ENCODE measurements at places on chromosomes 11 and 22.

- DNase-seq, result no peak
Measured at GRCh38 chr11:67627812-67628624, 1.7 kb downstream of the NUDT8 start.

DNA sequence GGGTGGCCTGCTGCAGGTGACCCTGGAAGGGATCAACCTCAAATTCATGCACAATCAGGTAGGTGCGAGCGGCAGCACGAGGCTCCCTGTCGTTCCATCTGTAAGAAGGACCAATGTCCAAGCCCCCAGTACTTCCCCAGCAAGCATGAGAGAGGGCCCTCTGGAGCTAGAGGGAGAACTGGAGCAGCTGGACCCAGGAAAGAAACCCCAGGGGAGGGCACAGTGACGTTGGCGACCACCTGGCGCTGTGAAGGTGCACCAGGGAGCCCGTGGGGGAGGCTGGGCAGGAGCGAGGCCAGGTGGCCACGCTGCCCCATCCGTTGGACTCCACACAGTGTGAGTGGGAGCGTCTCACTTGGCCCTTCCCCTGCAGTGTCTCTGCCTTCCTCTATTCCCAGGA, 28.0 kb downstream of the MYBPC3 start:
- no peak for DNase-seq

DNA sequence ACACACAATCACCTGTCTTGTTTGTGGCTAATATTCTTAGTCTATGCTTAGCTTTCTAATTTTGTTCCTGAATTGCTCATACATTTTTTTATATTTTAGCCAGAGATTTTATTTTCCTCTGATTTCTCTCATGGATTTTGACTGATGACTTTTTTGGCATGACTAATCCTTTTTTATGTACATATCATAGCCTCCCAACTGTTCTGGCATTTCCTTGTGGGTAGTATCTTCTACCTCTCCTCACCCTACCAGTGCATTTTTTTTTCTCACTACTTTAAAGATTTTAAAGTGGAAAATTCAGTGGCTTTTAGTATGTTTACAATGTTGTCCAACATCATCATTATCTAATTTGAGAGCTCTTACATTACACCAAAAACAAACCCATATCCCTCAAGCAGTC, 84.4 kb upstream of the TENM4 start:
- no peak for DNase-seq

DNA sequence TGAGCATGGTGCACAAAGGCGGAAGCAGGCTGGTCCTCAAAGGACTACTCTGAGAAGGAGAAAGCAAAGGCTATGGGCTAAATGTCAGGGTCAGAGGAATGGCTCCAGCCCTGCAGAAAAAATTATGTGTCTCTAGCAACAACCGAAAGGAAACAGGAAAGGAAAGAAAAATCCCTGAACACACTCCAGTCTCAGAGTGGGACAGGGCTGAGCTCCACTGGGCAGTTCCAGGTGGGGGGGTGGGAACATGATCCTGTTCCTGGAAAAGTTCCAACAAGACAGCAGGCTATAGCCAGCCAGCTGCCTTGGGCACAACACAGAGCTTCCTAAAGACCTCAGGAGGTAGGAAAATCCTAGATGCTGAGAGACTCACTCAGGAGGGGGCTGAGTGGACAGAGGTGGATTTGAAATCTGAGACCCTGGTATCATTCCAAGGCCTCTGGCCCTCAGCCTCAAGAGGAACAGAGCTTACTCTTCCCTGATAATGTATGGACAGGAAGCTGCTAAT, 1088.2 kb downstream of the TBC1D22A start:
- no peak for DNase-seq

DNA sequence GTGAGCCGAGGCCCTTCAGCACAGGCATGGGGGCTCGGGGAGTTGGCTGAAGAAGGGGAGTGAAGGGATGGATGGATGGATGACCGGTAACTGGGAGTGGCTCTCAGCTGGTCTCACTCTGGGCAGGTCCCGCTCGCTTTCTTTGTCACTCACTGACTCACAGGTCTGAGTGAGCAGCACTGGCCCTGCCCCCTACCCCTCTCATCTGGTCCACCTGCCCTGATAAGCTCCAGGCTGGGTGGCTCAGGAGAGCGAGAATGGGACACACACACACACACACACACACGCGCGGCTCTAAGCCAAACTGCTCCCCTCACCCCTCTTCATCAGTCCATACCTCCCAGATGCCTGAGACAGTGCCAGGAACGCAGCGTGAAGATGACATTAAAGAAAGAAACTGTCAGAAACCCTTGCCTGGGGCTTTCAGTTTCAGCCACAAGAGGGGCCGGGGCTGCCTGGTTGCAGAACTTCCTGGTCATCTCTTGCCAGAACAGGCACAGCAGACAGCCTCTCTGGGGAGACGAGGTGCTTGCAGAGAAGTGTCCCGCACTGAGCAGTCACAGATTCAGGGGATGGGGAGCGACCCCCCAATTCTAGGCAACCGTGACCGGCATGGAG, 16.5 kb upstream of the SHISAL1 start:
- DNase-seq, result peak; percentile 28

GRCh38 chr22:38944653-38945052, 12.8 kb upstream of the APOBEC3A start:
- DNase-seq, result no peak

- peak; percentile 40 for DNase-seq
Measured at GRCh38 chr22:27241430-27242321, 559.9 kb downstream of the MN1 start.

DNA sequence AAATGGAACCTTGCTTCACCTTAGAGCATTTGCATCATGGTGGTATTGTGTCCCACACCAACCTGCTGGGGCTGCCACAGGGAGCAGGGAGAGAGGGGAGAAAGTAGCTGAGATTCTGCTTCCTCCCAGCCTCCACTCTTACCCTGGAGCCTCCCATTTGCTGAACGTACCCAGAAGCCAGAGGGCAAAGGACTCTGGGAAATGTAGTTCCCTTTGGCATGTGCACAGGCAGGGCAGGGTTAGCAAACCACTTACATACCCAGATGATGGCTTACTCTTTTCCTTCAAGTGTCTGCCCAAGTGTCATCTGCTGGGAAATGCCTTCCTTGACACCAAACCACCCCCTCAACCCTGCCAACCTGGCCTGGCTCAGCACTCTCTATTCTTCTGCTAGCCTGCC, 16.9 kb downstream of the SMIM38 start:
- no peak for DNase-seq

DNA sequence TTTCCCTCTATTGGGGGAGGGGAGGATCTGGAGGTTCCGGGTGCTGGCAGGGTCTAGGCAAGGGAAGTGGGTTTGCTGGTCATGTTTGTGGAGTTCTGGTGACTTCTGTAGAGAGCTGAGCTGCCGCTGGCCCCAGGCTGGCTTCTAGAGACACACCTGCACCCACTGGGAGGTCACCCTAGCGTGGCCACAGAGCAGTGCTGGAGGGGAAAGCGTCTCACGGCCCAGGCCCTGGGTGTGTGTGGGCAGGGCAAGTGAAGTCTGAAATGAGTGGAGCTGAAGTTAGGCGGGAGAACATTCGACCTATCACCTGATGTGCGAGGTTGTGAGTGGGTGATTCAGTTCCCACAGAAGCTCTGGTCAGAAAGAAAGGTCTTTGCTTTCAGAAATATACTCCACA, 27.9 kb downstream of the SMIM38 start:
- DNase-seq, result no peak

DNA sequence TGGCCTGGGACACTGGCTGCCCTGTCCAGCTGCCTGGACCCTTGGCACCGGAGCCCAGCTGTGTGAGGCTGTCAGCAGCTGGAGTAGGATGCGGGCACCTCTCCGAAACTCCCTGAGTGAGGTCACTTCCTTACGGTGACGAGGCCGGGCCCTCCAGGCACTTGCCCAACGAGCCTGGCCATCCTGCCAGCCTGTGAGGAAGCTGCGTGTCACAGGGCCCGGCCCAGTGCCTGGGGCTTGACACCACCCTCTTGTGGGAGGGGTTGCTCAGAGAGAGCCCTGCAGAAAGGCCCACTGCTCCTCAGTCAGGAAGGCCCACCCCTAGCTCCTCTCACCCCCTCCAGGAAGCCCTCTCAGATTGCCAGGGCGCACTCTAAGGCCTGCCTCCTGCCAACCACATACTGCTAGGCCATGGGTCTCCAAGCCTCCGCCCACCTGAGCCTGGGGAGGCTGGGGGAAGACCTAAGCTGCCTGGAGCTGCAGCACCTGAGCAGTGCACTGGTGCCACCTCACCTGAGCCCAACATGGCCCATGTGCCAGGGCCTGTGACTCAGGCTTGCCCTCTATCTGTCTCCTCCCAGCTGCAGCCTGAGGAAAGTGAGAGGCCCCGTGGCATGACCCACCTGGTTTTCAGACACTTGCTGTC, 4.3 kb upstream of the PHLDA2 start:
- peak; percentile 95 for DNase-seq

DNA sequence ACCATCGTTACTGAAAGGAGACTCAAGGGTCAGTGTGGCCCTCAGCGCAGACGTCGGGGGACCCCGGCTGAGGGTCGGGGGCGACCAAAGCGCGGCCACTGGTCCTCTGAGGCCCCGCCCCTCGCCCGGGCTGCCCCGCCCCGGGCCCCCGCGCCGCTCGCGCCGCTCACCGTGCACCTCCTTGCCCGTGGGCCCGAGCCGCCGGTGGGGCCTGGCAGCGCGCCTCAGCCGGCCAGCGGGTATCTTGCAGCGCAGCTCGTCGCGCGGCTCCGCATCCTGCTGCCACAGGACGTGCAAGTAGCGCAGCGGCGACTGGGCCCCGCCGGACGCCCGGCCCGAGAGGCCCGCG, 419 bp downstream of the ANKRD54 start:
- DNase-seq, result no peak

DNA sequence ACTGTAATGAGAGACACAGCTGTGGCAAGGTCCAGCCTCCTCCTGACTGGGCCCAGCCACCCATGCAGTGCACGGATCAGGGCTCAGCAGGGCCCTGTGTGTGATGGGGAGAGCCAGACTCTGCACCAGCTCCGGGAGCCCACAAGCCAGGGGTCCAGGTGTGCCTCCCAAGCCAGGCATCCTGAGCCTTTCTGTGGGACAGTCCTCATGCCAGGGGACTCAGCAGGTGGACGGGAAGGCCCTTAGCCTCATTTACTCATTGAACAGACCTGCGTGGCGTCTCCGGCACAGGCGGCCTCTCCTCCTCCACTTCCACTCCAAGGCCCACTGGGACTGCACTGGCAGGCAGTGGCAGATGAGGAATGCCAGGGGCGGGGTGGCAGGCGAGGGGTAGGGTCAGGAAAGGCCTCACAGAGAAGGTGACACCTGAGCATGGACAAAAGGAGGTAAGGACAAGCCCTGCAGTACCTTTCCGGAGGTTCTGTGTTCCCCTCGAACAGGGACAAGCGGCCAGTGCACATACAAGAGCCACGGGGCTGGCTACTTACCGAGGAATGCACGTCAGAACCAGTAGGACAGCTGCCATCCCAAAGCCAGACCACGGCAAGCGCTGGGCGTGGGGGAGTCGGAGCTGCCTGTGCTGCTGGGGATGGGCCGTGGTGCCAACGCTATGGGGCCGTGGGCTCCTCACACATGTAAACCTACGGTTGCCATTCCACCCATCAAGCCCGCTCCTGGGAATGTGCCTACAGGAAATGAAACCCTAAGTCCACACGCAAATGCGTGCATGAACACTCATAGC, 52.7 kb downstream of the IGF2 start:
- no peak for DNase-seq

DNA sequence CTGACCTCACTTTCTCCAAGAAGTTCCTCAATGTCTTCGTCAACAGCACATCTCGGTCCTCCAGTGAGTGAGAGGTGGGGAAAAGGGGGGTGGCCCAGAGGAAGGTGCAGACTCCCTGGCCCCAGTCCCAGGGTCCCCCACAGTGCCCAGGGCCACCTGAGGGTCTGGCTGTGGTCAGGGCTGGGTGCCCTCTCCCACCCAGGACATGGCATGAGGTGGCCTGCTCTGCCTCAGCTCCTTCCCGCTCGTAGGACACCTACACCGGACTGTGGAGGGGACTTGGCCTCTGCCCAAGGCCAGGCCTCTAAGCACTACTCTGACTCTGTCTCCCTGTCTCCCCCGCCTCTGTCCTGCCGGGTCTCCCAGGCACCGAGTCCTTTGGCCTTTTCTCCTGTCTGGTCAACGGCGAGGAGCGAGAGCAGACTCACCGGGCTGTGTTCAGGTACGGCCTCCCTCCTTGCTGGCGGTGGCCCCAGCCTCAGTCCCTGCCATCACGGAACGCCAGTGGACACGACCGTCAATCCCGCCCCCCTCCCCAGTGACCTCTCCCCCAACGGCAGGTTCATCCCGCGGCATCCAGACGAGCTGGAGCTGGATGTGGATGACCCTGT, 4.5 kb downstream of the MAPK8IP2 start:
- no peak for DNase-seq

DNA sequence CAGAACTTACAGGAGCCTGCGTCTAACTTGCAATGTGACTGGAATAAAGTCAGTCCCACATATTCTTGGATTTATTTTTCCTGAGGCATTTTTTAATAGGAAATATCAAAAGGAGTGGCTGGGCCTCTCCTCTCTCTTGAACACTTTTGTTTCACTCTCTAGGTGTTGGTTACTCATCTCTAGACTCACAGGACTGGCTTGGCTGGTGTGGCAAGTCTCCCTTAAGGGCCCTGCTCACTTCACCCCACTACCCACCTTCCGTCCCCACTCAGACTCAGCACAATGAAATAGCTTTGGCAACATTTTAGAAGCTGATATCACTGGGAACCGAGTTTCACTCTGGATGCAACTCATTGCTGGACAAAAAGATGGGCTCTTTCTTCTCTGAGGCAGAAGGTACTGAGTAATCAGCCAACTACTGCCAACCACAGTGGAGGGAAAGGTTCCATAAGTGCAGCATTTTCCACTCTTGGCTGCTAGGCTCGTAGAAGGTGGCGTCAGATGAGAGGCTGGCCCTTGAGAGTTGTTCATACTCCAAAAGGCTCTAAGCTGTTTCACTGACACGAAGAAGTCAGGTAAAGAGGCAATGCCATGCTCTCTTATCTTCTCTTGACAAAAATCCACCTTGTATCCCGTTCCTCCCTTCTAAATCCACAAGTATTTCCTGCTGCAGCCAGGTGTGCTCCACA, 390.6 kb downstream of the SOX6 start:
- peak; percentile 24 for DNase-seq

DNA sequence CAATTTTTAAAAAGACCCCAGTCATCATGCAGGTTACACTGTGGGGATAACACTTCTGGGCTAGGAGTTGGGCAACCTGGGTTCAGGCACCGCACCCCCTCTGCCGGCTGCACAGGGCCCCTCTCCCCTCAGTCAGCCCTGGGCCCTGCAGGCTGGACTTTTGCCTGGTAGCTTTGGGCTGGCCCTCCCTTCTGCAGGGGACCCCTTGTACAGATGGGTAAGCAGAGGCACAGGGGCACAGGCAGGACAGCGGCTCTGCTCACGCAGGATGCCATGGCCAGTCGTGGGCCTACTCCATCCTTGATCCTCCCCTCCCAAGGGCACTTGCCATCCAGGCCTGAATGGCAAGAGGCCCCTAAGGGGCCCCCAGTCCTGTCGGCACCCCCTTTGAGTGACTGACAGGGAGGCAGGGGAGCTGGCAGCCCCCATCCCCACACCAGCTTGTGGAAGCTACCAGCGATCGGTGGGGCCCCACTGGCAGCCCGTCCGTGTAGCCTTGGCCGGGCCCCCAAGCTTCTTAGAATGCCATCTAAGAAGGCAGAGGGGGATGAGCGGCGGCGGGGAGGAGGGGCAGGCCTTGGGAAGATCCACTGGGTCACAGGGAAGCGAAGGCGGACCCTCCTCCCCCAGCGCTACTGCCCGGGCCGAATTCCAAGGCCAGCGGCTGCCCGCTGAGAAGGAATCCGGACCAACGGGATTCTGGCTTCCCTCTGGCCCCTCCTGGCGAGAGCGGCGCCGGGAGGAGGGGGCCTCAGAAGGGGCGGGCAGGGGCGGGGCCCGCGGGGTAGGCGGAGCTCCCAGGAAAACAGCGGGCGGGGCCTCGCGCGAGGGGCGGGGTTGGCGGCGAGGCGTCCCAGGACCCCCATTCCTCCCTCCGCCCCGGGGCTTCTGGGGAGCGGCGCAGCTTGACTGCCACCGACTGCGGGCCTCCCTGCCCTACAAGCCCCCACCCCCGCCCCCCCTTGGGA, 6.8 kb upstream of the CHKA start:
- peak; percentile 30 for DNase-seq

Data from kidney tubule cell (primary cell).